ENCODE measurements at places on chromosomes 4 and X.

DNA sequence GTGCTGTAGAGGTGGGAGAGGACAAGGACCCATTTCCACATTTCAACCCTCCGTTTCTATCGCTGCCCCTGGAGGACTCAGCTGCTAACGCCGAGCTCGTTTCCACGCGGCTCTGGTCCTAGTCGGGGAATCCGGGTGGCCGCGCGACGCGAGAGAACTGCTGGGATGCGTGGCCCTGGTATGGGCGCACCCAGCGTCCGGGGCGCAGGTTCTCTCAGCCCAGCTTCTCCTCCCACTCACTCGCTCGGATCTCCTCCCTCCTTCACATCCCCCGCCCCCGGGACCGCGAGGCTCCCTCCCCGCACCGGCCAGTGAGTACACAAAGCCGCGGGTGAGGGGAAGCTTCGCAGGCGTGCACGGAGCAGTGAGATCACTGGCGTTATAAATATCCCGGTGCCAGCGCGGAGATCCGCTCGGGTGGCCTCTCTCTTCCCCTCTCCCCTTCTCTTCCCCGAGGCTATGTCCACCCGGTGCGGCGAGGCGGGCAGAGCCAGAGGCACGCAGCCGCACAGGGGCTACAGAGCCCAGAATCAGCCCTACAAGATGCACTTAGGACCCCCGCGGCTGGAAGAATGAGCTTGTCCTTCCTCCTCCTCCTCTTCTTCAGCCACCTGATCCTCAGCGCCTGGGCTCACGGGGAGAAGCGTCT lies at the start of gene FGF5:
FGF5 (plus strand) TSS at position 412 of the 649 bp plus-strand sequence; CDS start at position 573, 161 bp downstream.
- DNase-seq: peak; percentile 96

GRCh38 chr4:90165883-90166282 lies 38.7 kb downstream of the CCSER1 start:
- DNase-seq: no peak

GRCh38 chr4:98930311-98930865 lies 1.5 kb upstream of the EIF4E start:
- DNase-seq: no peak

DNA sequence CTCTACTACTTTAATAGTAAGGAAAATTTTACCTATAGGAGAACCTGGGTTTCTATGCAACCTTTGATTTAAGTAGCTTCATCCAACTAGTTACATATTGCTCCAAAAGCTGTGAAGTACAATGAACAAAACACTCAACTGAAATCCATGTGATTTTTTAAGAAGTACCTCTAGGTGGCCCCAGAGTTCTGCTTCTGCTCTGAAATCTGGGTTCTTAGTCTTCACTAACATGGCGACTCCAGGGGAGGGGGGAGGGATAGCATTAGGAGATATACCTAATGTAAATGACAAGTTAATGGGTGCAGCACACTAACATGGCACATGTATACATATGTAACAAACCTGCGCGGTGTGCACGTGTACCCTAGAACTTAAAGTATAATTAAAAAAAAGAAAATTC lies 73.4 kb upstream of the MAGEB2 start:
- peak; percentile 16 for DNase-seq

DNA sequence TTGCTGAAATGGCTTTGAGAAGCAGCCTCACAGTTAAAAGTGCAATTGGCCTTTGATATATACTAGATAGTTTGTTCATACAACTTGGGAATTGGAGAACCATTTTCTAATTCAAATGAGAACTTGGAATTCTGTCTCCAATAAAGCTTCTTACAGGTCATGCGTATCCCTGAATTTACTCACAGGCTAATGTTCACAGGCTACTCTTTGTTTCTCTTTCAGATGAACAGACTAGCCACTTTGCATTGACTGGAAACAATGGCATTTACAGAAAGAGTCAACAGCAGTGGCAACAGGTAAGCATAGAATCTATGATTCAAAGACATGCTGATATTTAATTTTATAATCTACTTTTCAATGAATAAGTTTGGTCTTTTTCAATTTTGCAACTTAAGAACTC lies 13.5 kb downstream of the AFF1 start:
- no peak for DNase-seq

DNA sequence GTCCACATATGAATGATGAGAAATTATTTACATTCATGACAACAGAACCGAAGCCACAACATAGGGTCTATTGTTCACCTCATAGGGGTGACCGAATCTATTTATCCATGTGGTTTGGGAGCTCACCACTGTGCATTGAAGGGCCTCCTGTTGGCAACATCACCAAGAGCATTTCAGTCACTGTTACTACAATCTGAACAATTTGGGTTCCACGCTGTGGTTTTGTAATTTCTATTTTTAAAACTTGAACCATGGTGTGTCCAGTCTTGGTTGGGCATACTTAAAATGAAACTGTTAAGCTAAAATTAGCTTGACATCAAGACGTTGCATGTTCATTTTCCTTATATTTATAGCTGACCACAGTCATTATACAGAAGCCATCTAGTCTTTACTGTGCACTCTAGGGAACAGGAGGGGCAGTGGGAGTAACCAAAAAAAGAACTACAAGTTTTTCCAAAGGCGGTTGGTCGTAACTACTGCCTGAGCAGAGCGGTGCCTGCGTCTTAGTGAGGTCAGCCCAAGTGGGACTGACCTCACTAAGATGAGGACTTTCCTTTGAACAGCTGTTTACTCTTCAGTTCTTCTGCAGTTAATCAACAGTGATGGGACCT lies 192.1 kb downstream of the SPRY1 start:
- peak; percentile 76 for DNase-seq

- no peak for DNase-seq
Measured at GRCh38 chr4:164252286-164252685, 501.6 kb upstream of the SMIM31 start.

GRCh38 chrX:46803140-46803539 lies 33.7 kb upstream of the RP2 start:
- DNase-seq: no peak

- no peak for DNase-seq
Measured at GRCh38 chrX:1358793-1359476, 22.4 kb downstream of the IL3RA start.

All from fibroblast of gingiva (primary cell).